NT2/D1 (cell line): ENCODE measurements at places on chromosomes 16 and 17.

DNA sequence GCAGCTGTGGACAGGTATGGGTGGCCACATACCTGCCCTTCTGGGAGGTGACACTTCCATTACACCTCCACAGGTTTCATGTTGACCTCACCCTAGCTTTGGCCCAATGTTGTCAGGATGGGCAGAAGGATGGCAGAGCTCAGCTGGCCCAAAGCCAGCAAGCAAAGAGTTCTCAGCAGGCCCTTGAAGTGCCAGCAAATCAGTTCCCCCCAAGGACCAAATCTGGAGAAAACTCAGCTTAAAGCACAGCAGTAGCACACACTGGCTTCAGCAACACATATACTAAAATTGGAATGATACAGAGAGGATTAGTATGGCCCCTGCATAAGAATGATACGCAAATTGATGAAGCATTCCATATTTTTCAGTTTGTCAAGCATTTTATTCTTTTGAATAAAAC lies 13.4 kb downstream of the ARL4D start:
- DNase-seq: no peak

- no peak for DNase-seq
Observed at GRCh38 chr17:70804161-70804560, 634.8 kb downstream of the KCNJ2 start.

DNA sequence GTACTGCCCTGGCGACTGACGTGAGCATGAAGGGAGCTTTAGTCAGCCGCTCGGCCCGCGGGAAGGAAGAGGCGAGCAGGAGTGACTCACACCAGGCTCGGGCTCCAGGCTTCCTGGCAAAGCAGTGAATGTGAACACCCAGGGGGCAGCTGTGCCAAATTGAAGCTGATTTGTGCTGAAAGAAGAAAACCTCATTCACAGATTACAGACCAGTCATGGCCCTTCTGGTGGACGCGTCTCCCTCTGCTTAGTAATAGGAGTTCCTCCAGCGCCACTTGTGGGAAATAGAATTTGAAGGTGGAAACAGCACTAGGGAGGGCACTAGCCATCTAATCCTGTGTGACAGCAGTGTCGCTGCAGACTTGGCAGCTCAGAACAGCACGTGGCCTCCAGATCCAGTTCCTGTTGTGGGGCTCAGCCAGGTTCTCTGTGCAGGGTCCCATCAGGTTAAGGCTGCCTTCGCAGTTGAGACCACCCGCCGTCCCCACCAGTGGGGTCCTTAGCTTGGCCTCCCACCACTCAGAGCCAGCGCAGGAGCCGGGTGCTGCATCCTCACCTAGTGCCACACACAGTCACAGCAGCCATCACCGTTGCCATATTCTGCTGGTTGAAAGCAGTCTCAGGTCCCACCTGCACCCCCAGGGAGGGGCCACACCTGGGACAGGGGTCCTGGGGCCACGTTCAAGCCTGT lies 164.5 kb upstream of the CHMP6 start:
- DNase-seq: no peak

GRCh38 chr17:70535986-70536385 lies 366.7 kb downstream of the KCNJ2 start:
- DNase-seq: no peak

- DNase-seq: no peak
Observed at GRCh38 chr17:51618476-51618875, 358.1 kb downstream of the UTP18 start.
